ENCODE measurements at places on chromosomes 12 and 14.

DNA sequence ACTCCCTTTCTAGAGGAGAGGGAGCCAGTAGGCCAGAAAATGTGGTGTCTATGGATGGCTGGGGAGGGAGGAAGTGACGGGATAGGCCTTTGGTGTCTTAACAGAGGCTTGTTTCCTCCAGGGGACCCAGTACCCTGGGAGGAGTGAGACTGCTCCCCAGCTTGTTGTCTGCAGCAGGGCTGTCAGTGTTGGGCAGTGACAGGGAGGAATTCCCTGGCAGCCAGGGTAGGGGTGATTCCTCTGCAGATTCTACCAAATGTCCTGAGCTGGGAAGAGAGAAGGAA is 64.0 kb downstream of the GALNT16 start:
- no peak for DNase-seq

- no peak for DNase-seq
These were observed 54.4 kb upstream of the GRIP1 start for GRCh38 chr12:66733321-66733720.

DNA sequence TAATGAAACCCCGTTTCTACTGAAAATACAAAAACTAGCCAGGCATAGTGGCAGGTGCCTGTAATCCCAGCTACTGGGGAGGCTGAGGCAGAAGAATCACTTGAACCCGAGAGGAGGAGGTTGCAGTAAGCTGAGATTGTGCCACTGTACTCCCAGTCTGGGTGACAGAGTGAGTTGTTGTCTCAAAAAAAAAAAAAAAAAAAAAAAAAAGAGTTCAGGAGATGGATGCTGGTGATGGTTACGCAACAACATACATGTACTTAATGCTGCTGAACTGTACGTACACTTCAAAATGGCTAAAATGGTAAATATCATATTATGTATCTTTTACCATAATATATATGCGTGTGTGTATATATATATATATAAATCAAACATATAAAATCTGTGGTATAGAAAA is 29.0 kb downstream of the ACTN1 start:
- DNase-seq, result no peak

DNA sequence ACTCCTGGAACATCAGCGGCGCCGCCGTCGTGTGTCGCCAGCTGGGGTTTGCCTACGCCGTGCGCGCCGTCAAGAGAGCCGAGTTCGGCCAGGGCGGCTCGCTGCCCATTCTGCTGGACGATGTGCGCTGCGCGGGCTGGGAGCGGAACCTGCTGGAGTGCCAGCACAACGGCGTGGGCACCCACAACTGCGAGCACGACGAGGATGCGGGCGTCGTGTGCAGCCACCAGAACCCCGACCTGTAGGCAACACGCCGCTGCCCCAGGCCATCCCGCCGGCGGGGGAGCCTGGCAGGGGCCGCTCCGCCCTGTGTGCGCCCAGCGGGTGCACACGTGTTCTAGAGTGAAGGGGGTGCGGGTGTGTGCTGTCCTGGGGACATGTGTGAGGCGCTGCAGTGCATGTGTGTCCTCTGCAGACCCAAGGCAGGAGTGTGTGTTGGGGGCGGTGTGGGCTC is 8.7 kb upstream of the CYP46A1 start:
- no peak for DNase-seq

DNA sequence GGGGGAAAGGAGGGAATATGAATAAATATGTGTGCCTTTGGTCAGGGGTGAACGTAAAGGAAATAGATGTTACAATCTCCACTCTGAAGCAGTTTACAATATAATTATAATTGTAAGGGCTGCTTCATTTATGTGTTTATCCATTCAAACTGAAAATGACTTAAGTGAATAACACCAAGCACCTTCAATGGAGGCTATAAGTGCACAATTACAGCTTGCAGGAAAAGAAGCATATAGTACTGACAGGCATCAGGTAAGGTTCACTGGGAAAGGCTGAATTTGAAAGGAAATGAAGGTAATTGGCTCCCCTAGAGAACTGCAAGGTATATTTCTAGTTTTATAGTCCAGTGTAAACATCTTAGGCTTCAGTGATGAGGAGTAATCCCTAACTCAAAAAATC is 192.7 kb downstream of the STXBP6 start:
- DNase-seq, result no peak

GRCh38 chr12:17928708-17929366 is 161.2 kb downstream of the RERGL start:
- DNase-seq, result no peak

DNA sequence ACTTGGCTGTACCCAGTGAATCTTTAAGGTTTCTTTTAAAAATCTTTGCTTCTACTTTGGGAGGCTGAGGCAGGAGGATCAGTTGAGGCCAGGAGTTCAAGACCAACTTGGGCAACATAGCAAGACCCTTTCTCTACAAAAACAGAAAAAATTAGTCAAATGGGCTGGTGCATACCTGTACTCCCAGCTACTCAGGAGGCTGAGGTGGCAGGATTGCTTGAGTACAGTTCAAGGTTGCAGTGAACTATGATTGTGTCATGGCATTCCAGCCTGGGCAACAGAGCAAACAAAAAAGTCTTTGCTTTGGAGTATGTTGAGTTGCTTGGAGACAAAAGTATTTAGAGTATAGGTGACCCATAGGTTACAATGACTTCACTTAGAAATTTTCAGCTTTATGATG is 6.2 kb upstream of the DDX55 start:
- no peak for DNase-seq

DNA sequence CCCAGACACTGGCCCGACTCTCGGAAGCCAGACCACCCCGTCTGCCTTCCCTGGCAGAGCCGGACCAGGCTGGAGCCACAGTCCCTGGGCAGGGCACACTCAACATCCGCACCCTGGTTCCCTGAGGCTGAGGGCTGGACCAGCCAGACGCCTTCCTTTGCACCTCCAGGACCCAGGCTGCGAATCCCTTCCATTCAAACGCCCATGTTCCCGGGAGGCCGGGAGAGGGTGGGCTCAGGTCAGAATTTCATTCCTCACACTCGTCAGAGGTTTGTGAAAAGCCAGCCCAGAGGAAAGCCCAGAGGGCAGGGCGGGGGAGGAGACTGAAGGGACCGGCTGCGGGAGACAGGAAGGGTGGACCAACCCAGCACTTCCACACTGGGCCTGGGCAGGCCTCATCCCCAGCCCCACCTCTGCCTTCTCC is 58.7 kb downstream of the LRRC74A start:
- DNase-seq, result no peak

GRCh38 chr14:65949711-65950516 is 536.3 kb upstream of the CCDC196 start:
- DNase-seq, result no peak

- DNase-seq, result no peak
These were observed 12.5 kb upstream of the AVPR1A start for GRCh38 chr12:63163541-63163940.

GRCh38 chr14:74614508-74615495 is 2.8 kb upstream of the LTBP2 start:
- no peak for DNase-seq

DNA sequence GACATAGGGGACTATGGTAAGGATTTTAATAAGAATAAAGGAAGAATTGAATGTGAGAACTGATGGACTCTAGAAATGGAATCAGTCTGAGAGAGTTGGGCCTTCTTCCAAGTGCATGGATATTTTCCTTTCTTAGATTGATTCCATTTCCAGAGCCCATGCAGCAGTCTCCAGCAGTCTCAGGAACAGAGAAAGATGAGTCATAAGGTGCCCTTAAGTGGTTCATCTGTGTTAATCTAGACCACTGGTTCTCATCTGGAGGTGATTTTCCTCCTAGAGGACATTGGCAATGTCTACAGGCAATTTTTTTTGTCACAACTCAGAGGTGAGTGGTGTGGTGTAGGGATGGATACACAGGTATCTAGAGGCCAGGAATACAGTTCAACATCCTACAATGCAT is 25.9 kb downstream of the TRIM9 start:
- no peak for DNase-seq

DNA sequence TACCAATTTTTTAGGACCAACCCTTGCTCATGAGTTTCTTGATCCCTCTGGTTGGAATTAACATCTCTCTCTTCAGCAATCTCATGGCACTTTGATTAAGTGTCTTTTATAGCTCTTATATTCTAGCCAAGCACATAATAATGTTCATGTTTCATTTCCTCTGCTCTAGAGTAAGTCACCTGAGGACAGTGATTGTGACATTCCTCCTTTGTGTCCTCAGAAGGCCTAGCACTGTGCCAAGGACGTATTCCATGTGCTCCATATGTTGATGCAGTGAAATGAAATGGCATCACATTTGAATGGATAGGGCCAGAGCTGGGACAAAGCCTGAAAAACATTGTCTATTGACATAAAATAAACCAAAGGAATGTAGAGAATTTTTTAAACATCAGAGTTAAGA is 322.8 kb upstream of the PRICKLE1 start:
- no peak for DNase-seq

DNA sequence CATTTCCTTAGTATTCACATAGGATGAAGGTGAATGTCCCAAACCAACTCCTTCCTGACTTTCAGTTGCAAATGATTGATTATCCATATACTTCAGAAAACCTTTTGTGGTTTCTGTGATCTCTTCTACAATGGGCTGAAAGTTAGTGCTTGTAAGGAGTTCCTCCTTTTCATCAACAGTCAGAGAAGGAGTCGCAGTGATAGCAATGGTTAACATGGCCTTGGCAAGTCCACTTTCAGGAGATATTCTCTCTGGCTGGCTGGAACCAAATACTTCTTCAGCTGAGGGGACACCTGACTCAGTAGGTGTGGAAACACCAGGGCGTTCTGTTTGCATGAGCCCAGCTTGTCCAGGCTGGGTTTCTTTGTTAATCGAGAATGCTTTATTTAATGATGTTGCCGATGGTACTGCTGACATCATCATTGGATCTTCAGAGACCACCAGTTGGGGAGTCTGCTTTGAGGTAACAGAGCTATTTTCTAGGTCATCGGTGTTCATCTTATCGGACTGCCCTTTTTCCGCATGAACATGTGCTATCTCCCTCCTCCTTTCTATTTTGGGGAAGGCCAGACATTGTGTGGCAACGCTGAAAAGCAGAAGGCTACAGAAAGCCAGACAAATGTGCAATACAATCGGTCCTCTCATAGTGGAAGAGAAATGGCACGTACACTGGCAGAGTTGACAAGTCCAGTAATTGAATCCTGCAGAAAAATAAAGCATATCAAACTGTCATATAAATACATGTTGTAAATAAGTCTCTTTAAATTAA is 13.1 kb downstream of the ARMH4 start:
- no peak for DNase-seq

- no peak for DNase-seq
These were observed at the start of gene EIF2S3B for GRCh38 chr12:10505620-10506019. EIF2S3B (plus strand) TSS chr12:10505890; CDS start chr12:10505903, 13 bp downstream.

- no peak for DNase-seq
These were observed 5.8 kb upstream of the PHLDA1 start for GRCh38 chr12:76037130-76038103.

GRCh38 chr14:90467501-90467900 is 70.7 kb downstream of the CALM1 start:
- no peak for DNase-seq

- no peak for DNase-seq
These were observed 54.4 kb upstream of the TMEM263 start for GRCh38 chr12:106901276-106901675.

- DNase-seq, result no peak
These were observed 1.8 kb upstream of the LRFN5 start for GRCh38 chr14:41604721-41605531.

- DNase-seq, result no peak
These were observed 8.9 kb downstream of the FUT8 start for GRCh38 chr14:65421201-65421981.
